ENCODE measurements at places on chromosomes 2 and 18. TPM values are rescaled to one million over a fixed set of nuclear protein-coding genes. Genes with fewer than 3 reads are reported as not detected.

LYG2 gene
- total RNA-seq = not detected

UGT1A8 gene
- total RNA-seq = 4.4 TPM

IRS1 gene
- total RNA-seq = 40.0 TPM

IL1B gene
- 3.5 TPM for total RNA-seq

ITGB6 gene
- 96.3 TPM for total RNA-seq

WNT10A gene
- 4.0 TPM for total RNA-seq

LYG1 gene
- total RNA-seq = 0.39 TPM

B3GNT2 gene
- total RNA-seq = 16.9 TPM

AOX1 gene
- total RNA-seq = 56.6 TPM

SCYGR4 gene
- not detected for total RNA-seq

SNED1 gene
- total RNA-seq = 41.8 TPM

ABCG8 gene
- total RNA-seq = not detected

MROH2A gene
- 9.3 TPM for total RNA-seq

PDE1A gene
- total RNA-seq = 9.7 TPM

GPR55 gene
- total RNA-seq = 0.39 TPM

FOXI3 gene
- not detected for total RNA-seq

All from ureter (tissue), 1 donor.